ENCODE measurements at places on chromosomes 7 and 10.

- DNase-seq: no peak
Observed at GRCh38 chr7:2956526-2957368, 86.9 kb downstream of the CARD11 start.

- no peak for DNase-seq
Observed at GRCh38 chr7:99129001-99129400, 14.9 kb downstream of the SMURF1 start.

DNA sequence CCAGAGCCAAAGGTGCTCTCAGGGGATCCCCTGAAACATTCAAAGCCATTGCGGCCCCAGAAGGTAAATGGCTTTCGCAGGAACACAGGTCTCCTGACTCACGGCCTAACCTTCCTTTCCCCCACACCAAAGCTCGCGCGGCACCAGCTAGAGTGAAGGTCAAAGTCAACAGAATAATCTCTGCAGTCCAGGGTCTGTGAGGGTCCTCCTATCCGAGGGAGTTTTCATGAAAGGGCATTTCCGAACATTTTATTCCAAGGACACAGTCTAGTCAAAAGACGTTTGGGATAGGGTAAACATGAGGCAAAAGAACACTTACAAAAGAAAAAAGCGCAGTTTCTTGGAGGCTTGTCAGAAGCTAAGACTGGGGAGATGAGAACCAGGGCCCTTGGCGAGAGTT lies 559 bp upstream of the STEAP2 start:
- DNase-seq: no peak

DNA sequence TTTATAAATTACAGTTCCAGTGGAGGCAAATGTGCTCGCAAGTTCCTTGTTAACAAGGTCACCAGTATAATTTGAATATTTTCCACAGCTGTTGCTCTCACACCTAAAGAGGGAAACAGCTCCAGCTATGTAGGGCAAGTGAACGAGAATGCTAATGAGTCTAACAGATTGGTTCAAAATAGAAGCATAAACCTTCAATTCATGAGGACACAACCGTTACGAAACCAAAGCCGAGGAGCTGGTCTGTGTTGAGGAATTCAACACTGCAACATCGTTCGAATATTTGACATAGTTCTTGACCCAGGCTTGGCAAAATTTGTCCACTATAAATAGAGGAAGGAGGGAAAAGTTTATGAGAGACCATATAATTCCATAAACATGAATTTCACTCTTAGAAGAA lies 161.3 kb downstream of the KLF6 start:
- DNase-seq: no peak

DNA sequence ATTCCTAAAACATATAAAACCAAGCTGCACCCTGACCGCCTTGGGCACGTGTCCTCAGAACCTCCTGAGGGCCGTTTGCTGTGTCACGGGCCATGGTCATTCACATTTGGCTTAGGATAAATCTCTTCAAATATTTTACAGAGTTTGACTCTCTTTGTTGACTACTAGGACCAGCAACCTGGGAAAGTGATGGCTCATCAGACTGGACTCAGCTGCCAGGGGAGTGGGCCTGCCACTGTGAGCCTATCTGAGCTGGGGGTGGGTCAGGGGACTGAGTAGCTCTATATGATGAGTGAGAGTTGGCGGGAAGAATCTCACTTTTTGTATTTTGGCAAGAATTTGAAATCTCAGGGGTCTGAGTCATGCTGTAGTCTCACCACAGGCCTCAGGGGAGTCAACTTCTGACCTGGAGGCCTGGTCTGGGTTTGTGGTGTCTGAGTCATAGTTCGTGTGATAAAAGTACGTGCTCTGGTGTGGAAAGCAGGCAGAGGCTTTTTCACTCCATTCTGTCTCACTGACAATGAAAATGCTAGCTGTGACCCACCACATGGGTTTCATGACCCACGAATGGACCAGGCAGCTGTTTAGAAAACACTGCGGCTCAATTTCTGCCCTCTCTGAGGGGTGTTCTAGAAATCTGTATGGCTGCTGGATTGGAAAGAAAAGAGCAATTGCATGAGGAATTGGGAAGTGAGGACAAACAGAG lies 4.2 kb upstream of the UPP1 start:
- peak; percentile 63 for DNase-seq

- DNase-seq: peak; percentile 30
Observed at GRCh38 chr7:954330-955238, at the start of gene ADAP1. Gene ADAP1, minus strand, starts transcription at chr7:954680. Its CDS starts 203 bp downstream, at chr7:954477.

DNA sequence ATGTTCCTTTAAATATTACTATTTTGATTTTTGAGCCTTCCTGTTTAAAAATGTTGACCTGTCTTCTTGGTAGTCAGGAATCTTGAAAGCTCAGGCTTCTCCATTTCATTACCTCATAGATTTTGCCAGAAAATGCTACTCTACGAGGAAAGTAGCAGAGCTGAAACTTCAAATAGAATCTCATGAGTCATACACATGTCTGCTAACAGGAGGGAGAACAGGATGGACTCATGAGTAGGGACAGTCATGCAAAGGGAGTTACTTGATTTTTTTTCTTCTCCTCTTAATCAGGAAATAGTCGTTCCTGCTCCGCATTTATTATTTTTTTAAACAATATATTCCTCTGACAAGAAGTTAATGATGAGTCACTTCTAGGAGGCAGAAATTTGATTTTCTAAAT lies 37.0 kb upstream of the MINDY3 start:
- no peak for DNase-seq

GRCh38 chr7:121562259-121562658 lies 166.2 kb upstream of the FAM3C start:
- no peak for DNase-seq

DNA sequence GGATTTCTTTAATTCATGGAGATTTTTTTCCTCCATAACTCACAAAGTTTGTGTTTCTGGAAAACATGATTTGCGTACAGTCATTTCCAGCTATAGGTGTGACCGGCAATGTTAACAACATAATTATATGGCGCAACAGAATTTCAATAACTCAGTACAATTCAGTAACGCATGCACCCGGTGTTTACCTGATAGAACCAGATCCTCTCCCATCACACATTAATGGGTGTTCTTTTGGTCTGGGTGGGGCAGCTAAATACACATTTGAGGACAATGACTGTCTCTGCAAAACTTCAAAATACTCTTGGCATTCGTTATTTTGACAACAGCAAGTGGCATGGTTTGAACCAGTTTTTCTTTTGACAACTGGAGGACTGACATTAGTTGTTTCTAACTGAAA lies 102.3 kb downstream of the KLF6 start:
- DNase-seq: no peak

GRCh38 chr10:128400564-128400963 lies 274.3 kb upstream of the MKI67 start:
- DNase-seq: no peak

- DNase-seq: no peak
Observed at GRCh38 chr7:138585283-138585993, 115.7 kb downstream of the SVOPL start.

DNA sequence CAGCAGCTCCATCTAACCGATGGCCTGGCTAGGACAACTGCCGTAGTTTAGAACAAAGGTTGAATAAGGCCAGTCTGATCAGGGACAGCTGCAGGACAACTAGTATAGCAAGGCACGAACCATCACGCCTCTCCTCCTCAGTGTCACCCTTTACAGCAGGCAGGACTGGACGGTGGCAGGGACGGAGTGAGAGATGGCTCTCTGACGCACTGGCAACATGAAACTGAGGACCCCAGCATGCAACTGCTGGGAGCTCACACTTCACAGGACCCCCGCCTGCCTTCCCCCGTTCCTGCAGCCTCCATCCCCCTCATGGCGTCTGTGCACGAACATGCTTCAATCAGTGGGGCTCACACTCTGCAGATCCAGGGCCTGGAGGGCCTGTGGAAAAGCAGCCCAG lies 53.7 kb downstream of the ZRANB1 start:
- DNase-seq: no peak

DNA sequence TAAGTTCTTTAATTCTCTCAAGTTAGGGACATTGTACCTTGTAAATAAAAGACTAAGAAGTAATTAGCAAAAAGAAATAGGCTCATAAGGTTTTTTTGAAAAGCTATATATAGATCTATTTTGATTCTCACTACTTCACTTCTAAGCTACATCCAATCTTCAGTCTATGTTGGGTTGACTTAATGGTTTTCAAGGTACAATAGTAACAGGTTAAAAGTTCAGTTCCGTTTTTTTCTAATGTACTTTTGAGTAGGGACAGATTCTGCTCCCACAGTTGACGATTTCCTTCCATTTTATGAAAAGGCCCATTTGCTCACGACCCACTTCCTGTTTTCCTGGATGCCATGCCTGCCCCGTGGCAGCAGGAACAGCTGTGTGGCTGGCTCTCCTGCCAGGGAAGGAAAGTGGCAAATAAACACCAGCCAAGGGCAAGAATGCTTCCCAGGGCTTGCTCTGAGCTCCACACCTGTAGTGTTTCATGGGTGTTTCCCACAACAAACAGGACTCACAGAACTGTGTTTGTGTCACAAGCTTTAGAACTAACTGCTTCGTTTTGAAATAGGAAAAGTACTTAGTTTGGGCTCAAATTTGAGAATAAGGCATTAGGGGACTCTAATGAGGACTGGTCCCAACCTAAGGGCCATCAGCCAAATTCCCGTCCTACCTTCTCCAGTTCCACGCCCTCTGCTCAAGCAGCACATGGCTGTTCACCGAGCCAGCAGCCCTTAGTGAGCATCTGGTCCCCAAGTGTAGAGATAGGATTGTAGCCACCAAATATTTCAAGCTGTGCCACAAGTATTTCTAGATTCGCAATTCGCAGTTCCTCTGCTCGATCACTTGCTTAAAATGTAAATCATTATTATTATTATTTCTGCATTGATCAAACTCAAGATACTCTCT lies 240.7 kb downstream of the COBL start:
- DNase-seq: no peak

DNA sequence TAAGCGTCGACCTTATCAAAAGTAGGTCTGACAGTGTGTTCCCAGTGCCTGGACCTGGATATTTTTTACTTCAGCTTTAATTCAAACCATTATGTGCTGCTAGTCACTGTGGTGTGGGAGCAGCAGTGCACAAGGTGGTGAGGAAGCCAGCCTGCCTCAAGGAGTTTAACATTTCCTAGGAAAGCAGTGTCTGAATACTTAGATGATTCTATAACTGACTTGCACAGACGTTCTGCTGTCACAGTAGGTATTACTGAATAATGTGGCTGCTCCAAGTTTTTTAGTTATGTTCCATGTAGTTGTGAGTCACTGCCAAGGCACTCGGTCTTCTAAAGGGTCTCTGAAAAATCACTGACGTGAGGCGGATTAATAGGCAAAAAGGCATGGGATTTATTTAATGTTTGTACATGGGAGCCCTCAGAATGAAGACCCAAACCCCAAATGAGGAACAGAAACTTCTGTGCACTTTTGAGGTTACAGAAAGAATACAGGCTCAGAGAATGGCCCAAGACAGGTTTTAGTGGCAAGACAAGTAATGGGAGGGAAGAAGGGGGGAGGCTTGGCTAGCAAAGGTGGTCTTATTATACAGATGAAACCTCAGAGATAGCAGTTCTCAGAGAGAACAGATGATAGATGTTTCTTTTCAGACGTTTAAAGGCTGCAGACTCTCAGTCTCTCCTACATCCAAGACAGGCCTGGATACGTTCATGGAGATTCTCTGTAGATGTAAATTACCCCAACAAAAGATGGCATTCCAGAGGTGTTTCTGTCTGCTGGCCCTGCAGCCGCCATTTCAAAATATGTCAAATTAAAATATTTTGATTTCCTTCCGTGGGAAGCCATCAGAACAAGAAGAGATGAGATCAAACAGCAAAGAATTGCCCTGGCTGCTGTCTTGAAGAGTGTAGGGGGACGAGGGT lies 209.3 kb downstream of the SDK1 start:
- DNase-seq: no peak

DNA sequence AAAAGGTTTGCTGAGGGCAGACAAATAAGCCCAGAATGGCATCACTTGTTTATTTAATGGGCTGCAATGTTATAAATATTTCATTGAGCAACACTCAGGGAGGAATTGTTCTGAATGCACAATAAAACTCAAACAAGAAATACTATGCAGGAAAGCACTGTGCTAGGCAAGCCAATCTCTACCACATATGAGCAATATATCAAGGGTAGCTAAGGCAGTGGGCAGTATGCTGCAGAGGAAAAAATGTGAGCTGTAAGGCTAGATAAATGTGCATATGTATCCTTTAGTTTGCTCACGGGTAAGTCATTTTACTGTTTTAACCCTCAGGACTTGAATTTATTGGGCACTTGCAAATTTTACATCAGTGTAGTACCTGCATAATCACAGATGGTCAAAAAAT lies 349.6 kb downstream of the CDC14C start:
- no peak for DNase-seq

GRCh38 chr7:136114966-136115762 lies 138.0 kb upstream of the MTPN start:
- no peak for DNase-seq

DNA sequence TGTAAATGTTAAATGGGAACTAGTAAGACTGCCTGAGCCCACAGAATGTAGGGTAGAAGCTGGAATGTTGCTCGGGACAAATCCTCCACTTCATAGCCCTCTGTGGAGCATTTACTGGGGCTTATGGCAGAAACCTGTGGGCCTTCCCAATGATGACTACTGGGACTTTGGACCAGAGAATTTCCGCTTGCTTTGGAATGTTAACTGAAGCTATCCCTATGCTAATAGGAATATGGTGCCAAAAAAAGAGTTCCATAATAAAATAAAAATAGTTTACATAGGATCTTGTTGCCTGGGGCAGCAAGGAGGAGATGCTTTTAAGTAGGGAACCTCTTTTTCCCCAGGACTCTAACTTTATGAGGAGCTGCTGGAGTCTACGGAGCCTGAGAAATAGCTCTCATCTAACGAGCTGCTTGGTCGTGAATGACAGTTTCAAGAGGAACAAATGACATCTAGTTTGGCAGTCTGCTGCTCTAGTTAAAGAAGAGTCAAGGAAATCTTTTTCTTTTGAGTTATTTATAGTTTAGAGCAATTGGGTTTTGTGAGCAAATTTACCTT lies 5.7 kb upstream of the DYNC2I1 start:
- no peak for DNase-seq

DNA sequence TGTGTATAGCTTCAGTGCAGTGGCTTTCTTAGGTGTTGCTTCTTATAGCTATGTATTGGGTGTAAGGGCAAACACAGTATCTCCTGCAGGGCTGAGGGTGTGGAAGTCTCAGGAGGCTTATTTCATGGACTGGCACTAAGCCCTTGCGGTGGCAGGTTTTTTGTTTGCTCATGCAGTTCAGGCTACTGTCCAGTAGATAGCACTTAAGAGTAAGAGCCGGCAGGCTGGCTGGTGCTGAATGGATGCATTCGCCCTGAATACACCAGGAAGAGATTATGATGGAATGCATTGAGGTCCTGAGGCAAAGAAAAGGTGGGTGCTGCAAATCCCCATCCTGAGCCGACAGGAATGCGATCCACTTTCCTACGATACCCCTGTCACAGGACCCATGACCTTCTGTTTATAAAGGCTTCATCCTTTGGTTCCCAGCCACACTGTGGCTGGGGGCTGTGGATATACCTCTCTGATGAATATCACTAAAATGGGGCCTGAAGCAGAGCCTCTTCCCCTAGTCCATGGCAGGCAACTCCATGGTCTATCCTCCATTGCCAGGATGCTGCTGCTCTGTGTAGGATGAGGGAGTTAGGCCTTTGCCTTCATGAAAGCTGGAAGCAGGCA lies 44.9 kb downstream of the ANXA8 start:
- no peak for DNase-seq

Measured in stimulated activated CD4-positive, alpha-beta T cell treated with anti-CD3 and anti-CD28 coated beads, TNF-alpha, amount 100 ng/mL, for 4 hours (primary cell).